ENCODE measurements at places on chromosomes 1 and 21.

DNA sequence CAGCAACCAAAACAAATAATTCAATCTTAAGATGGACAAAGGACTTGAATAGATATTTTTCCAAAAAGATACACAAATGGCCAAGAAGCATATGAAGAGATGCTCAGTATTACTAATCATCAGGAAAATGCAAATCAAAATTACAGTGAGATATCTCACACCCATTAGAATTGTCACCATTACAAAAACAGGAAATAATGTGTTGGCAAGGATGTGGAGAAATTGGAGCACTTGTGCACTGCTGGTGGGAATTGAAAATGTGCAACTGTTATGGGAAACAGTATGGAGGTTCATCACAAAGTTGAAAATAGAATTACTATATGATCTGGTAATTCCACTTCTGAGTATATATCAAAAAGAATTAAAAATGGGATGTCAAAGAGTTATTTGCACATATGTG, 83.2 kb downstream of the SH3GLB1 start:
- DNase-seq = no peak

DNA sequence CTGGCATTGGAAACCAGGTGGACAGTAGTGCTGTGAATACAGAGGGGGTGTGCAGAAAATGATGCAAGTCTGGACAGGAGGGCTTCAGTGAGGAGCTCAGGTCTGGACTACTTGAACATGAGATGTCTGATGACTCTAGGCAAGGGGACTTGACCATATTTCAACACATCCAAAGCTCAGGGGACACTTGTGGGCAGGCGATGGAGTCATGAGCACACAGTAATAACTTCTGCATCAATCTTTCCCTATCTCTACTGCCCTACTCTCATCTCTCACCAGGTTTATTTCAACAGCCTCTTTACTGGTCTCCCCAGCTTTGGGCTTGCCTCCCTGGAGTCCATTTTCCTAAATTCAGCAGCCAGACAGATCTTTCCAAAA, 21.9 kb downstream of the FMO2 start:
- DNase-seq = no peak

GRCh38 chr1:66286307-66286706, 247.6 kb upstream of the SGIP1 start:
- DNase-seq = no peak

DNA sequence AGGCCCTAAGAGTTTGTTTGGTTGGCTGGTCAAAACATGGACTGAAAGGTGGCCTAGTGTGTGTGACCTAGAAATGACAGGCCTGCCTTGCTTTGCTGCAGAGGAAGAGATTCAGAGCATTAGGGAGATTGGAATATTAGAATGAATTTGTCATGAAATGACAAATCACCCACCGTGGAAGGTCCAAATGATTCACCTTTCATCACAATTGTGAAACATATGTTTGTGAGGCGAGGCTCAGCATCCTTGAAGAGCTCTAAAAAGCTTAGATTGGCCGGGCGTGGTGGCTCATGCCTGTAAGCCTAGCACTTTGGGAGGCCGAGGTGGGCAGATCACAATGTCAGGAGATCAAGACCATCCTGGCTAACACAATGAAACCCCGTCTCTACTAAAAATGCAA, 5.5 kb downstream of the LCE1B start:
- DNase-seq = no peak

DNA sequence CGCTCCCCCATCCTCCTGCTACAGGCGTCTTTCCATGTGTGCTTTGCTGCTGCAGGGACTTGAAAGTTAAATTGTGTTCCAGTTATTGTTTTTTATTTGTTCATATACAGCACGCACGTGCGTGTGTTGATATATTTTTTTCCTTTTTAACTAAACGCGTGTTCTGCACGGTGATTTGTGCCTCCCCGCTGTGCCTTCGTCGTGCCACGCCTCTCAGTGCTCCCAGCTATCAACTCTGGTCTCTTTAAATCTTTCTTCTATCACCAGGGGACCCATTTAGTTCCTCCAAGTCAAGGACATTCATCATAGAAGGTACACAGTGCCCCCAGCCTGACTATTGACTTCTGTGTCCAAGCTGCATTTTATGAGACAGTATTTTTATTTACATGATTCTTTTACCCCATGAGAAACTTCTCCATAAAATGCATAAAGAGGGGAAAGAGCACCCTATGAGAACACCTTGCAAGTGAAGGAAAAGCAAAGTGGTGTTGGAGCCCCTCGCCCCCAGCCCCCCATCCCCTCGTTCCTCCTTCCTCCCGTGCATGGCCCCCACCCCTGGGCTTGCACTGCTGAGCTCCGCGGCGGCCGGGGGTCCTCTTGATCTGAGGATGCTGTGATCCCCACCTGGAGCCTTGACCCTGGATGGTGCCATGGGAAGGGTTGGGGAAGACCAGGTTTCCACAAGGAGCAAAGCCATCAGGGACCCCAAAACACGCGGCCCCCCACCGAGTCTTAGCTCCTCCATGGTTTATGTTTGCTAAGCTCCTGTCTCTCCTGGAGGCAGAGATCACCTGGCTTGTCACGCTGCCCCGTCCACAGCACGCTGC, 45.5 kb downstream of the KCNAB2 start:
- DNase-seq = no peak

- no peak for DNase-seq
Measured at GRCh38 chr1:189305279-189305678, 1172.4 kb downstream of the BRINP3 start.

DNA sequence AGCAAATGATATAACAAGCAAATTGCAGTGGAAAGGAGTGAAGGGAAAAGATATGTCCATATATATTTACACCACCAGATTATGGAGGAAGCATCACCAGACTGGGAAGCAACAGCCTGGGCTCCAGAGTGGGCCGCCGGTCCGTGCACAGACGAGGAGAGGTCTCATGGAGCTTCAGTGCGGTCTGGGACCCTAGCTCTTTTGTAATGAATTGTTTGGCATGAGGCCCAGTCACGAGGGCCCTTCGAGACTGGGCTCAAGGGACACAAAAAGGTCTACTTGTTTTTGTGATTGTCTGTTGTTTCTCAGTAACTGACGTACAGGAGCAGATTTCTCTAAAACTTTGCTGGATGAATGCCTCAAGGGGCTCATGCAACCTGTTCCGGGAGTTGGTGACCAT, 12.9 kb upstream of the STUM start:
- DNase-seq = no peak

DNA sequence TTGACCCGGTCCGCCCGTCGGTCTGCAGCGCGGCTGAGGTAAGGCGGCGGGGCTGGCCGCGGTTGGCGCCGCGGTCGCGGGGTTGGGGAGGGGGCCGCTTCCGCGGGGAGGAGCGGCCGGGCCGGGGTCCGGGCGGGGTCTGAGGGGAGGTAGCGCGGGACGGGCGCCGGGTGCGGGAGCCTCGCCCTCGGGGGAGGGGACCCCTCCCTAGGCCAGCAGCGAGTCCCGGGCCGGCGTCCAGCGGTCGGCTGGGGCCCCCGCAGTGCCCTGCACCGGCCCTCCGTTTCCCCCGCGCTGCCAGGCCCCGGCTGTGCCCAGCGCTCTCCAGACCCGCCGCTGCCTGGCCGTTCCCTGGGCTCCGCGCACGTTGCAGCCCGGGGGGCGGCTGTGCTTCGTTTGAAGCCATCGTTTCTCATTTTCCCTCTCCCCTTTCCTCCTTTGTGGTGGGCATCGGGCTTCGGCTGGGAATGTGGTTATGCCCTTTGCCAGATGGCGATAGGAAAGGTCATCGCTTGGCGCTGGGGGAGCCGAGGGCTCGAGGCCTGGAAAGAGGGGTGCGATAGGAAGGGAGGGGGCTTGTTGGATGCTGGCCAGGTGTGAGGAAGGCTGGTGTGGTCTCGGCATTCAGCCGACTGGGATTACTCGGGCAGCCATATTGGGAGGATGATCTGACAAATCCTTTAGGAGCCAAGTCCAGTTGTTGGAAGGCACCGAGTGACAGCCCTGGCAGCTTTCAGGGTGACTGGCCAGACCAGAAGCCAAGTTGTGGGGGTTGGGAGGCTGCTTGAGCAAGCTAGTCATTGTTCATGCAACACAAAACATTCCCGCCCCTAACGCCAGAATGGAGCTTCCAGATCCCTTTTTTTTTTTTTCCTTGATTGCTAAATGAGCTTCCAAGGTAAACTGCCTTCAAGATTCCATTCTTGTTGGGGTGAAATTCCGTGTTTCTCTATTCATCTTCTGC, 753 bp downstream of the KIF1B start:
- DNase-seq = no peak

- DNase-seq = no peak
Measured at GRCh38 chr1:110903853-110904500, 31.0 kb downstream of the CD53 start.

DNA sequence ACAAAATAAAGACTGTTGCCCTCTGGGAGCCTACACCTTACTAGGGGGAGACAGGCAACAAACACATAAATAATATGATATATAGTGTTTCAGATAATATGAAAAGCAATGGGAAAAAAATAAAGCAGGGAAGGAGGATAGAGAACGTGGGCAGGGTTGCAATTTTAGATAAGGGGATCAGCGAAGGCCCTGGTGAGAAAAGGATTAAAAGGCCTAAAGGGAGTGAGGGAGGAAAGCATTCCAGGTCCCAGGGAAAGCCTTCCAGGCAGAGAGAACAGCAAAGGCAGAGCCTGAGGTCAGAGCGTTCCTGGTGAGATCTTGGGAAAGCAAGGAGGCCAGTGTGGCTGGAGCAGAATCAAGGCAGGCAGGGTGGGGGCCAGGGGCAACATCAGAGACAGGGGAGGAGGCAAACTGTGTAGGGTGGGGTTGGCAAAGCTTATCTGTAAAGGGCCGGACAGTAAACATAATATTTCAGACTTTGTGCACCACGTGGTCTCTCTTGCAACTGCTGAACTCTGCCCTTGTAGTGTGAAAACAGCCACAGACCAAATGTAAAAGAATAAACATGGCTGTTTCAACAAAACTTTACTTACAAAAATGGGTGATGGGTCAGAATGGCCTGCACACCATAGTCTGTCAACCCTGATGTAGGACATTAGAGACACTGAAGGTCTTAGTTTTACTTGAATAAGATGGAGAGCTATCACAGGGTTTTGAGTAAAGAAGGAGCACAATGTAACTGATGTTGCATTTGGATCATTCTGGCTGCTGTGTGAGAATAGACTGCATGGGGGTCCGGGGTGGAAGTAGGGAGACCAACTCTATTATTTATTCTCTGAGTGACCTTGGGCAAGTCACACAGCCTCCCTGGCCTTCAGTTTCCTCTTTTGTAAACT, 13.3 kb upstream of the CPT2 start:
- DNase-seq = no peak

DNA sequence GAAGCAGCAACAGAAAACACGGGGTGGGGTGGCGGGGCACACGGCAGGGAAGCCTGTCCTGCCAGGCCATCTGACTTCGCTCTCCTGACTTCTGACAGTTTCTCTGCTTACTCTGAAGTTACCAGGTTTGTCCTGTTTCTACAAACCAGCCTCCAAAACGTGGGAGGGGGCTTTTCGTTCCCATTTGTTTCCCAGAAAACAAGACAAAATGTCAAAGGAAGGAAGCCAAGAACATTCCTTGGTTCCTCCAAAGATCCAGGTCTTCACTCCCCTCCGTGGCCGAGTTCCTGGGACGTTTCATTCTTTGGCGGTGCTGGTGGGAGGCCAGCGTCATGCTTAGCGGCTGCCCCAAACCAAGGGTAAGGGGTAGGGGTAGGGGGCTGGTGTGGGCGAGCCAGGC, 49.6 kb downstream of the MEGF6 start:
- DNase-seq = no peak

DNA sequence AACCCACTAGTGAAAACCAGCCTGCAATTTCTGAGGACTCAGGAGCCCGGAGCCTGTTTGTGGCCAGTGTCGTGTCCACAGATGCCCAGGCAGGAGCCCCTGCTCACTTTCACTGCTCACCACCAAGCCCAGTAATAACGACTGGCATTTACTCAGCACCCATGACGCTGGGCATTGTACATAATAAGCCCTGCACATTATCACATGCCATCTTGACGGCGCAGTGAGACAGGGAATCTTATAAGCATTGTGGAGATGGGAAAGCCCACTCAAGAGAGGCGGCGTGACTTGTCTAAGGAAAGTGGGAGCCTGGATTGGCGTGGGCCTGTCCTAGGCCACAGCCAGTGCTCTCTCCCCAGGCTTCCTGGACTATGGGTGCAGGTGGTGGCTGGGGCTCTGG, 28.8 kb upstream of the PEF1 start:
- no peak for DNase-seq

- no peak for DNase-seq
Measured at GRCh38 chr1:48680411-48681035, 96.2 kb downstream of the BEND5 start.

- no peak for DNase-seq
Measured at GRCh38 chr21:25381936-25382452, 225.3 kb downstream of the MRPL39 start.

DNA sequence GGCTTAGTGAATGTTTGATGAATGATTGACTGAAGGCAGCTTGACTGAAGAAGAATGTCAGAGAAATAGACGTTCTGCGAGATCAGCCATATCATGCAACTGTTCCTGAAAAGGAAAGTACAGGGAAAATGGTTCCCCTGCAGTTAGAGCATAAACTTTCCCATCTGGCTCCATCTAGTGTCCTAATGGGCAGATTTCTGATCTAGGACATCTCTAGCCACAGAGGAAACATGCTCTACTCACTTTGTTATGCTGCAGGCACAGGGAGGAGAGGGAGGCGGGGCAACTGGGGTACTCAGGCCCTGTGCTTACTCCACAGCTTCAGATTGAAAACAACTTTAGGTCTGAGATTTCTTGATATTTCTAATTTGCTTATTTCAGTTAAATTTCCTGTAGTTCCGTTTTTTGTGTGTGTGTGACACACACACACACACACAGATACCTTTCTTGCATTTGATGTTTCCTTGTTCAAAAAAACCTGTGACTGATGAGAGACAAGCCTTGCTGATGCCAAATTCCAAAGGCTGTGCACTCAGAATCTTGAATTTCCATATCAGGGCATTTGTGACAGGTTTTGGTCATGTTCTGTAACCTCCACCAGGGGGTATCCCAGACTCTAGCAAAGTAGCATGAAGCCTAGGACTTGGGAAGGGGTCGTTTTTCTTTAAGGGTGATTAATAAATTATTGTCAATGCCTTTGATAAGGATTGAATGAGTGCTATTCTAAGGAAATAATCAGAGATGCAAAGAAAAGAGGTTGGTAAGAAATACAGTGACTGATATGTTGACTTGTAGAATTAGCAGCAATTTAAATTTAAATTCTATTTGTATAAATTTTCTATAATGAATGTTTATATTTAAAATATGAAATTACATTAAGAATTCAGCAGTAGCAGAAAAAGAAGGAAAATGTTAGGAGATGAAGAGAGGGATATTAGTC, 139.7 kb upstream of the BEND5 start:
- DNase-seq = no peak
